Peyer's patch (tissue), 4 donors: ENCODE measurements at places on chromosomes 3 and 15.

- DNase-seq = no peak
These were observed 566.3 kb downstream of the NR2F2 start for GRCh38 chr15:96896766-96897165.

GRCh38 chr15:77644543-77645247 lies 12.0 kb upstream of the LINGO1 start:
- DNase-seq = no peak

DNA sequence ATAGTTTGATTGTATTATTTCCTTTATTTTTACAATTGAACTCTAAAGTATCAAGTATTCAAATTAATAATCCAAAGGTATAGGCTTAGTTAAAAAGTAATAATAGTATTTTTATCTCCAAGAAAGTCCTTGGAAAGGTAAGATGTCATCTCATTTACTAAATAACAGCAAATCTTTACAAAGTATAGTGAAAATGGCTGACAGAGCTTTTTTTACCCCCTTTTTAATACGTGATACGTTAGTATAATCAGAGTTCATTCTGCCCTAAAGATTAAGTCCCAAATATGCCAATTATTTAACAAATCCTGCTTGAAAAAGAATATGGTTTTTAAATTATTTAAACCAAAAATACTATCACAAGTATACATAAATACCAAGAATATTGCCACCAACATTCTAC lies 12.2 kb downstream of the CBLB start:
- DNase-seq = no peak

DNA sequence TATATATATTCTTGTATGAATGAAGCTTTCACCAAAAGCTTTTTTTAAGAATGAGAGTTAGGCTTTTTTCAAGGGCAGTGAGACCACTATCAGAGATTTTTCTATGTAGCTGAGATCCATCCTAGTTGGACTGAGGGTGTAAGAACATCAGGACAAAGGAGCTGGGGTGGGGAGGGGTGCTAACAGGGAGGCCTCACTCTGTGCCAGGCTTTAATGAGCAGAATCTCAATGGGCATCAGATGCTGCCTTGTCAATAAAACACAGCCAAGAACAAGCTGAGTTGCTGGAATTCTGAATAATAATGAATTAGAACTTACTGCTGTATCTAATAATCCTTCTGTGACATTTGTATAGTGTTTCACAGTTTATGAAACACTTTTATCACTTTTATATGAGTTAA lies 41.4 kb upstream of the USP3 start:
- DNase-seq = no peak

DNA sequence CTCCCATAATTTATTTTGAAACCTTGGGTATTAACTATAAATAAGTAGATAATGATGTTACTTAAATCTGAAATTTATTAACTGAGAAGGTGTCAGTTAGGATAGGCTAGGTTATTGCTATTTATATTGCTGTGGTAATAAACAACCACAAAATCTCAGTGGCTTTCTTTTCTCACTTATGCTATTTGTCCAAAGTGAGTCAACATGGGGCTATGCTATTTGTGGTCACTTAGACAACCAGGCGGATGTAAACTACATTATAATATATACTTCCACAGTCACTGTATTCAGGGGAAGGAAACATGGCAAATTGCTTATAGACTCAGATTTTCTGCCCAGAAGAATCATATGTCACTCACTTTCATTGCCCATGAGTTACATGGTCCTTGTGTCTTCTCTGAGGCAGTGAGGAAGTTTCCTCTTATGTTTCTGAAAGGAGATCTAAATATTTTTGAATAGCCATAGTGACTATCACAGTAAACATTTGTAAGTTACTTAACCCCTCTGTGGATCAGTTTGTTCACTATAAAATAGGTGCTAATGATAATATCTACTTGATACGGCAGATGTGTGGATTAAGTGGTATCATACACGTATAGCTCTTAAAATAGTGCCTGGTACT lies 19.8 kb downstream of the HMG20A start:
- no peak for DNase-seq

- no peak for DNase-seq
These were observed 4.9 kb downstream of the BTD start for GRCh38 chr3:15606434-15606891.

DNA sequence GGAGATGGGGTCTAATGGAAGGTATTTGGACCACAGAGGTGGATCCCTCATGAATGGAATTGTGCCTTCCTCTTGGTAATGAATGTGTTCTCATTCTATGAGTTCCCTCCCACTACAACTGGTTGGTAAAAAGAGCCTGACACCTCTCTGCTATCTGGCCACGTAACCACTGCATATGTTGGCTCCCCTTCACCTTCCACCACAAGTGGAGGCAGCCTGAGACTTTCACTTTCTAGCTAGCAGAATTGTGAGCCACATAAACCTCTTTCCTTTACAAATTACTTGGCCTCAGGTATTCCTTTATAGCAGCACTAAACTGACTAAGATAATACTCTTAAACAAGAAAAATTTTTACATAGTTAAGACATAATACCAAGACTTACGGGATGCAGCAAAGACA lies 155.3 kb downstream of the NR1I2 start:
- no peak for DNase-seq
